ENCODE measurements at places on chromosomes 2 and 18. TPM values are rescaled to one million over a fixed set of nuclear protein-coding genes. Genes with fewer than 3 reads are reported as not detected.

DNA sequence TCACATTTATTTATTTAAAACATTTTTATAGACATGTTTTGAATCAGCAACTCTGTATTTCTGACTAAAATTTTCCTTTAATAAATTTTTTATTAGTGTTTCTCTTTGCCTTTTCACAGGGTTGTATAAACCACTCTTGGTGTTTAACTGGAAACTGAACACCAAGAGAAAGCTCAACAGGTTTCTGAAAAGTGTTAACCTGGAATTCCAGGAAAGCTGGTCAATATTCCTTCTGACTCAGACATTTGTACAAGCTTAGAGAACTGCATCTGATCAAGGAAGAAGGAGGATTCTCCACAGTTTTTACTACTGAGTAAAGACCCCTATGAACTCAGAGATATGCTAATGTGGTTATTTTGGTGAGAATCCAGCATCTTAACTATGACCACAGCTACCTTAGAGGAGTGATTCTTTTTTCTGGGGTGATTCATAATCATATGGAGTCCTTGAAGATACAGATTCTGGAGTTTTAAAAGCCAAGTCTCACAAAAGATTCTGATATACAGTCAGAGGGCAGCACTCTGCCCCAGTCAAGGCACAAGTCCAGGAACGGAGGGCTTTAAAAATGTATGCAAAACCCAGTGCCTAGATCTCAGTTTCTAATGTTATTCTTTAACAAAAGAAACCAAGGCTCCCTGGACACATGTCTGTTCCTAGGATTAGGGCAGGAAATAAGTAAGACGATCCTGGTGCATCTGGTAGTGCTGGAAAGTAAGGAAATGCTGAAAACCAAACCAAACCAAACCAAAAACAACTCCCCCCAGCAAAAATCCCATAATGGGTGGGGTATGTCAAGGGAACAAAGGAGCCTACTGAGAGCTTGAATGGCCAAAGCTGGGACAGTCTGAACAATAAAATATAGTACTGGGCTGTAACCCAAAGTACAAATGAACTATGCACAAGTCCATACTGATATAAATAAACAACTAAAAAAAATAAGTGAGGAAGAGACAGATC lies 85.1 kb upstream of the FZD5 start:
- no peak for DNase-seq

GRCh38 chr2:130328710-130329109 lies 14.0 kb upstream of the IMP4 start:
- no peak for DNase-seq

DNA sequence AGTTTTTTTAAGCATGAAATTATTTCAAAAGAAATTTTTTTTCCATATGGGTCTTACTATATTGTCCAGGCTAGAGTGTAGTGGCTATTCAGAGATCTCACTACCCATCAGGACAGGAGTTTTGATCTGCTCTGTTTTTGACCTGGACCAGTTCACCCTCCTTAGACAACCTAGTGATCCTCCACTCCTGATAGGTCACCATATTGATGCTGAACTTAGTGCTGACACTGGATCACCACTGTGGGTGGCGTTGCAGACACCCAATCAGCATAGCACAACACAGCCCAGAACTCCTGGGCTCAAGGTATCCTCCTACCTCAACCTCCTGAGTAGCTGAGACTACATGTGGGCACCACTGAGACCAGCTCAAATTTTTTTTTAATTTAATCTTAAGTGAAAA lies 8.2 kb downstream of the OLA1 start:
- DNase-seq: no peak

- no peak for DNase-seq
These were observed 639.1 kb upstream of the SETBP1 start for GRCh38 chr18:44041553-44041952.

GRCh38 chr2:1233281-1233680 lies 180.0 kb upstream of the TPO start:
- DNase-seq: no peak

The ICA1L gene
- total RNA-seq: 15.5 TPM

DNA sequence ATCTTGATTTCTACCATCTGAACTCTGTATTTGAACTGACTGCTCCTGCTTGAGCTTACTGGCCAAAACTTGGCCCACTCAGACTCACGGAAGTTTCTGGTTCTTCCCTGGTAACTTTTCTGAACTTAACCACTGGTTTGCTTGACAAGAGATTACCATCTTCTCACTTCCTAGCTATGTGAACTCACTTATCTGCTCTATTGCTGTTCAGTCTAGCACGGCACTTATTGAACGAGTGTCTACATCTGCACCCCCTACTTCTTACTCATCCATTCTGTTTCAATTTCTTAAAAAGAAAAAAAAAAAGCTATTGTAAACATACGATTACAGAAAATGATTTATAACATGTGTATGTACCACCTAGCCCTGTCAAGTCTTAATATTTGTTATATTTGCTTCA lies 9.0 kb downstream of the CKAP2L start:
- DNase-seq: no peak

DNA sequence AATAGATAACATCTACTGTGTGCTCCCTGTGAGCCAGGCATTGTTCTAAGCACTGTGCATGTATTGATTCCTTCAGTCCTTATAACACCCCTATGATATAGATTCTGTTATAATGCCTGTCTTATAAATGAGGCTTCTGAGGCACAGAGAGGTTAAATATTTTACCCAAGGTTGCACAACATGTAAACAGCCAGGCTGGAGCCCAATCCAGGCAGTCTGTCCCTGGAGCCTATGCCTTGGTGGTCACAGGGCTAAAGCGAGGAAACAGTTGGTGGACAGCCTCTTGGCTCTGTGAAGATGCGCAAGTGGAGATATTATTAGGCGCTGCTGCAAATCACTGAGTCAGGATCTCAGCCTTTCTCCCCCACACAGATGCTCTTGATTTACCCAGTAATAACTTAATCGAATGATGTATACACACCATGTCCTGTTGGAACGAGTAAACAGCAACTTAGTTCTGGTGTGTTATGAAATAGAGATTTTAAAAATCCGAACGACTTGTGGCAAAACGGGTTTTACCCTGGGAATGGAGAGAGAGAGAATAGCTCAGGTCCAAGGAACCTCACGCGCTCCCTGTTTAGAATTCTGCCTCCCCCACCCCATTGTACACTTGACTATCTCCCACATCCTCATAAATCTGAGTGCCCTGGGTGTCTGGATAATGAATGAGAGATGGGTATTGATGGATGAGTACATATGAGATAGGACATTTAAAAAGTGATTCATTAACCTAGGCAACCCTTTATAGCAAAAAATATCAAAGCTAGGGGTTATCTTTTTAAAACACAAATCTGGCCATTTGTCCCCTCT lies 231.9 kb downstream of the BCL2 start:
- no peak for DNase-seq

GRCh38 chr2:61443342-61444041 lies 27.4 kb downstream of the USP34 start:
- DNase-seq: no peak

GRCh38 chr2:96359310-96359709 lies 23.7 kb downstream of the NCAPH start:
- DNase-seq: no peak

The CCDC68 gene
- not detected for total RNA-seq

The SLC14A1 gene
- not detected for total RNA-seq

- peak; percentile 25 for DNase-seq
These were observed 395.6 kb upstream of the TRIB2 start for GRCh38 chr2:12320991-12321641.

The HPCAL1 gene
- 12.7 TPM for total RNA-seq

The KIF5C gene
- 9.3 TPM for total RNA-seq

The RUFY4 gene
- total RNA-seq: not detected

The TRABD2A gene
- 5.5 TPM for total RNA-seq

DNA sequence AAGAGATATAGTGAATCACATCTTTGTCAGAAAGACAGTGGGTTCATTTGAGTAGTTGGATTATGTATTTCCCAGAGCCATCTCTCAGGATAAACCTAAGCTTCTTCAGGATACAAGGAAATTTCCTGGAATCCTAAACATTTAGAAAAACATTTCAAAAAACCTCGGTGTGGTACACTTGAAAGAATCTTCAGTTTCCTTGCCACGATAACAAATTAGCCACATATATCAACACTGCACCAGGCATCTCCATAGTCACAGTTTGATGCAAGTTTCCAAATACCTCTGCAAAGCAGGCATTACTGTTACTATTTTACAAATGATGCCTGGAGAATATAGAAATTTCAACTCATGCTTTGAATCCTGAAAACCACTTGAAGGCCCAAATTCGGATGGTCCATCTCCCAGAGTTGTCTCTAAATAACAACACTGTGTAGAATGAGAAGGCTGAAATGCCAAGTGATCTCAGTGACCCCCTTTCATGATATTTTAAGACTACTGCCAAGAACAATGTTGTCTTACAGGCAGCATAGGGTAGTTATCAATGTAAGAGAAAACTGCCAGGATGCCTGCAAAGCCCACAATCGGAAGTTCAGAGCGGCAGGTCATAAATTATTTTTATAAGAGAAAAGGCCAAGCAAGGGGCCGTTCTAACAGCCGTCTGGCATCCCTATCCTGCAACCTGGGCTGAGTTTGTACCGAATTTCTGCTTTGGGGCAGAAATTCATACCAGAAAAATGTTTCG lies 307.9 kb downstream of the TXNL1 start:
- no peak for DNase-seq

The KCMF1 gene
- total RNA-seq: 53.3 TPM

DNA sequence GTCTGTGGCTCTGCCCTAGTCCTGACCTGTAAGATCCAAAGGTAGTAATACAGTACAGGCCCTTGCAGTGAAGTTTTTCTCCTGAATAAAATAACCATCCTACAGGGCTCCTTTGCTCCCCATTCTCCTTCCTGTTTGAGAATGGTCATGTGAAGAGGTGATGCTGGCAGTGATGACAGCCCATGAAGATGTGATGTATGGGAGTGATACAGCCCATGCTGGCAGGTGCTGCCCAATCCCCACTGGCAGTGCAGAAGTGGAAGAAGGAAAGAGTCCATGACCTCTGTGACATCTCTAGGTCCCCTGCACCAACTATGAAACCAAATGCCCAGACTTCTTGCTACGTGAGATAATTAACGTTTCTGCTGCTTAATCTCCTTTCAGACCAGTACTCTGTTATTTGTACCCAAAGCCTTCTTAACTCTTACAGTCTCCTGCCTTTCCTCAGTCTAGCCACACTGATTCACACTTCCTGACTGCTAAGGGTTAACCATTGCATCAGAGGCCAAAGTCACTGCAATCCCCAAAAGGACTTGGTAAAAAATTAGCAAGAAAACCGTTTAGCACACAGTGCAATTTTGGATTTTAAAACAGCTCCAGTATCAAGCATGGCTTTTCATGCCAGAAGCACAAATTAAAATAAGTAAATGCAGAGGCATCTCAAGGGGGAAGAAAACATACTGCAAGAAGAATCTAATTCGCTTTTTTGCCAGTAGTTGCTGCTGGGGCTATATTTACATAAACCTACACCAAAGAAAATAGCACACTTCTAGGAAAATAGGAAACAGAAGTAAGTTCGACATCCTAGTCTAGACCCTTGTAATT lies 98.0 kb downstream of the STK39 start:
- DNase-seq: no peak

DNA sequence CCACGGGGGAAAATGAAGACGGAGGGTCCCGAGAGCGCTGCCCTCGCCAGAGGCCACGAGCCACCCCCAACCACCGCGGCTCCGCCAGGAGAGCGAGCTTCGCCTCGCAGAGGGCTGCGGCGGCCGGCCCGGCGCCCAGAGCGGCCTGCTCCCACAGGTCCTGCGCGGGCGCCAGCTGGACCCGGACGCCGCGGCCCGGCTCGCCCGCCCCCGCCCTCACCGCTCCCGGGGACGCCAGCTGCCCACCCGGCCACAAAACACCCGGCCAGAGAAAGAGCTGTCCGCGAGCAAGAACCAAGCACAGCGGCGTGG lies 709 bp downstream of the PTPN2 start:
- no peak for DNase-seq

The CHCHD5 gene
- total RNA-seq: 19.2 TPM

DNA sequence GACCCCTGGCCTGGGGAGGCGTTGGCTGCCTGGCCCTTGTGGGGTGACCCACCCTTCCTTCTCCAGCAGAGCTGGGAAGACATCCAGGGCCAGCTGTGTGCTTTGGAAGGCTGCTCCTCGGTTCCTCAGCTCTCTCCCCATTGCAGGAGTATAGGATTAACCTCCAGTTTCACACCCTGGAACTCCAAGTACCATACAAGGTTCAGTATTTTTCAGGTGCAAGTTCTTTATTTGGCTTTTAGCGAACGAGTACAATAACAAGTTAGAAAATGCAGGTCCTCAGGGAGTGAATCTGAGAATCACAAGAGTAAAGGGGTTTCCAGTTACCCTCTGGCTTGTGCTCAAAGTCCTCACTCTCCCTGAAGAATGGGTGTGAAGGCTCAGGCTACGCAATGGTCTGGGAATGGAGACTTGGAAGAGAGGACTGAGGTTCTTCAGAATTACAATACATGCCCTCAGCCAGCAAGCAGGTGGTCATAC lies 101.2 kb downstream of the APOB start:
- DNase-seq: no peak

DNA sequence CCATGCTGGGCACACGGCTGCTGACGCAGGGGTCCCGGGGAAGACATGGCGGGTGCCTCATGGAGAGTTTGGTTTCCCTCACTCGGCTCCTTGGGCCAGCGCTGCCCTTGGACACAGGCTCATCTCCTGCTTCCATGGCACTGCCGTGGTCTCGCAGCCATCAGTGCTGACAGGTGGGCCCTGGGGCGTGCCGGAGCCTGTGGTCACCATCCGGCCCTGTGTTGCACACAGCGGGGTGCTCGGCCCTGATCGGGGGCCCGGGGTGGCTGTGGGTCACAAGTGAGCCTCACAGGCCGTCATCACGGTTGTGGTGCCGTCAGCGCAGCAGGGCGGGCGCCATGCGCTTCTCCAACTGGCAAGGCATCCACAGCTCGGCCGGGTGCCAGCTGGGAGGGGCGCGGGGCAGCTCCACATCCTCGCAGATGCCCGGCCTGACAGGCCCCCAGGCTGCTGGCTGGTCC lies 582 bp downstream of the RTP5 start:
- DNase-seq: no peak

GRCh38 chr18:44178476-44178875 lies 502.2 kb upstream of the SETBP1 start:
- DNase-seq: no peak

DNA sequence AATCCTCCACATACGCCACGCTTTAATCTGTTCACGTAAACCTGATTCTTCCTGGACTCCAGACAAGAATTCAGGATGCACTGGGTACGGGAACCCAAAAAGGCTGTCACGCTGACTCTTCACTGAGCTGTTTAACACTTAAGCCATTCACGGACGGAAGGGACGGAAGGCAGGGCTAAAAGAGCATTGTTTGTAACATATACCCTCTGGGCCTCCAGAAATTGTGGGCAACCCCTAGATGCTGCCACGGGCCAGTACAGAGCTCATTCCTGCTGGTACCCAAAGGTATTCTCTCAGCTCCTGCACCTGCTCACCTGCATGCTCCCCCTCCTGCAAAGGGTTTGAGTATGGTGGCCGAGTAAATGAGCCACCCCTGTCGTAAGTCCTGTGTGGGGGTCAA lies 45.6 kb upstream of the RMP24 start:
- no peak for DNase-seq

The GCG gene
- not detected for total RNA-seq

The POTEF gene
- total RNA-seq: not detected

GRCh38 chr2:10149635-10150034 lies 27.1 kb downstream of the RRM2 start:
- DNase-seq: no peak

- DNase-seq: no peak
These were observed 176.9 kb upstream of the SMAD7 start for GRCh38 chr18:49127471-49128190.

The BMP10 gene
- total RNA-seq: not detected

GRCh38 chr2:19312949-19313348 lies 45.5 kb downstream of the OSR1 start:
- no peak for DNase-seq
